Skeletal muscle cell (primary cell): ENCODE measurements at places on chromosomes 1 and 21.
A peak's percentile ranks its signal among the peaks of the same experiment; 100 is the strongest.

DNA sequence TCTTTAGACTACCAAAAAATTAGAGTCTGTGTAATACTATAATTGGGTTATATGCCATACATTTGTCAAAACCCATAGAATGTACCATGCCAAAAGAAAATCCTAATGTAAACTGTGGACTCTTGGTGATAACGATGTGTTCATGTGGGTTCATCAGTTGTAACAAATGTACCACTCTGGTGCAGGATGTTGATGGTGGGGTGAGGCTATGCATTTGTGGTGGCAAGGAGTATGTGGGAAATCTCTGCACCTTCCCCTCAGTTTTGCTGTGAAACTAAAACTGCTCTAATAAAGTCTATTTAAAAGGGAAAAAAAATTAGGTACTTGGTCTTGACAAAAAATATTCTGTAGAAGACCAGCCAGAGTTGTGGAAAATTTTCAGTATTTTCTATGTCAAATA lies 43.4 kb downstream of the INKA2 start:
- no peak for DNase-seq

GRCh38 chr1:211951856-211952255 lies 83.5 kb downstream of the INTS7 start:
- DNase-seq, result peak; percentile 30

GRCh38 chr1:210372491-210372890 lies 43.8 kb downstream of the HHAT start:
- DNase-seq, result no peak

DNA sequence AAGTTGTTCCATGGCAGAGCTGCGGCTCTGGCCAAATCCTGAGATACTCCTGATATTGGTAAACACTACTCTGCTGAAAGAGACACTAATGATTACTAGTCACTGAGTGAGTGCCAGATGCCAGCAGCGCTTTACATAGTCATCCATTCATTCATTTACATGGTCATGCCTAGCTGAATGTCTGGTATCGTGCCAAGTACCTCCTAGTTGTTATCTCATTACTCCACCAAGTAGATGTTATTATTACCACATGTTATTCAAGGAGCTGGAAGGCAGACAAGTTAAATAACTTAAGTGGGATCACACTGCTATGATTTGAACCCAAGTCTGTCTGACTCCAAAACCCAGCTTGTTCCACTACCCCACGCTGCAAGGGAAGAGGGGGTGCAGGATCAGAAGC lies 4.7 kb downstream of the OLFML2B start:
- no peak for DNase-seq

GRCh38 chr1:174028495-174028894 lies 6.3 kb upstream of the RC3H1 start:
- DNase-seq, result no peak

DNA sequence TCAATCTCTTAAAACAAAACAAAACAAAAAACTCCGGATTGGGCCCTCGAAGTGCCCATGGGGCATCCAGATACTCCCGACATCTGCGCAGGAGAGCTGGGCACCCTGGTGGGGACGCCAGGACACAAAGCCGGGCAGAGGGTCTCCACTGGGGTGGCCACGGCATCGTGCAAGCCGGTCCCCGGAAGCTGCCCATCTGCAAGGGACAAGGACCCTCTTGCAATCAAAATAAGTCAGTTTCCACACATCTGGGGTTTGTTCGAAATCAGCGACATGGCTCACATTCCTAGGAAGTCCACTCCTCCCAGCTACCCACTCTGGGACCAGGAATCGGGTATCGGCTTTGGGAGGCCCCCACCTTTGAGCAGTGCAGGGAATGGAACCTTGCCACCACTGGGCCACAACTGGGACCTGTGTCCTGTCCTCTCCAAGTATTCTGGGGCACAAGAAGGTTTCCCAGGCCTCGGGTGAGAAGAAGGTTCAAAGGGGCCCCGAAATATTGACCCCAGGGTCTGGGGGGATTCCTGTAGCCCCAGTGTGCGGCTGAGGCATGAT lies 4.6 kb upstream of the PRDM16 start:
- DNase-seq, result no peak

- DNase-seq, result no peak
Measured at GRCh38 chr21:31872452-31873274, at the start of gene HUNK. HUNK (plus strand) TSS chr21:31873020; CDS start chr21:31873675, 655 bp downstream.

GRCh38 chr1:79441238-79441637 lies 434.7 kb upstream of the ADGRL4 start:
- no peak for DNase-seq

DNA sequence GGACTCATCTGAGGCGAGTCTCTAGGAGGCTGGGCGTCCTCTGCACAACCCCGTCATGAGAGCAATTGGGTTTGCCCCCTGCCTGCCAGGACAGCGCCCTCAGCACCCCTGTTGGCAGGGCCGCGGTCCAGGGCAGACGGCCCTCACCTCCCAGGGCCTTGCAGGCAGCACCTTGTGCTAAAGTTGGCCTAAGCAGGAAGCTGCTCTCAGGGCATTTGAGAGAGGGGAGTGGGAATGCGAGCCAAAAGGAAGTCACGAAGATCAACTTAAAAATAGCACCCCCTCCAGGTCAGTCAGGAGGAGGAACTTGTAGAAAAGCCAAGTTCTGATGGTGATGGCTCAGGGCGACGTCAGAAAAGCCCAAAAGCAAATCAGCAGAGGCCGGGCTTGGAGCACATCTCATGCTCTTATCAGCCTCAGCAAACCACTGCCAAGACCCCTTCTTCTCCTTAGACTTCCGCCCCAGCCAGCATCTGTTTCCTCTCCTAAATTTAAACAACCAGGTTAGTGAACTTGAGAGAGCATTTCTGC lies 12.6 kb upstream of the ADORA3 start:
- no peak for DNase-seq

- no peak for DNase-seq
Measured at GRCh38 chr1:197914510-197914909, 2.7 kb upstream of the LHX9 start.

DNA sequence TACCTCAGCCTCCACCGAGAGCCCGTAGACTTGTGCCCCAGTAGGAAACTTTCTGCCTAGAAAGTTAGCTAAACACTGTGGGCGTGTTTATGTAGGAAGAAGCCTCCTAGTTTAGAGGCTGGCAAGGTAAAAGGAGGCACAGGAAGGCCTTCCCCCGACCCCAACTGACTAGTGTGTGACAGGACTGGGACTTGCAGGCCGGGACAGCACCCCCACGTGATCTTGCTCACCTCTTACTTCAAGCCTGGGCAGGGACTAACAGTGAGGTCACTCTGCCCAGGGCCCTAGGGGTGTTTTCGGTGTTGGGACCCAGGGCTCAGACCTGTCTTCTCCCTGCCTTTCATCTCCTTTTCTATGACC lies 392 bp upstream of the TAGLN2 start:
- DNase-seq, result no peak

- no peak for DNase-seq
Measured at GRCh38 chr1:228082918-228083870, 686 bp downstream of the ARF1 start.

- DNase-seq, result no peak
Measured at GRCh38 chr1:40143891-40144575, 17.2 kb upstream of the RLF start.

DNA sequence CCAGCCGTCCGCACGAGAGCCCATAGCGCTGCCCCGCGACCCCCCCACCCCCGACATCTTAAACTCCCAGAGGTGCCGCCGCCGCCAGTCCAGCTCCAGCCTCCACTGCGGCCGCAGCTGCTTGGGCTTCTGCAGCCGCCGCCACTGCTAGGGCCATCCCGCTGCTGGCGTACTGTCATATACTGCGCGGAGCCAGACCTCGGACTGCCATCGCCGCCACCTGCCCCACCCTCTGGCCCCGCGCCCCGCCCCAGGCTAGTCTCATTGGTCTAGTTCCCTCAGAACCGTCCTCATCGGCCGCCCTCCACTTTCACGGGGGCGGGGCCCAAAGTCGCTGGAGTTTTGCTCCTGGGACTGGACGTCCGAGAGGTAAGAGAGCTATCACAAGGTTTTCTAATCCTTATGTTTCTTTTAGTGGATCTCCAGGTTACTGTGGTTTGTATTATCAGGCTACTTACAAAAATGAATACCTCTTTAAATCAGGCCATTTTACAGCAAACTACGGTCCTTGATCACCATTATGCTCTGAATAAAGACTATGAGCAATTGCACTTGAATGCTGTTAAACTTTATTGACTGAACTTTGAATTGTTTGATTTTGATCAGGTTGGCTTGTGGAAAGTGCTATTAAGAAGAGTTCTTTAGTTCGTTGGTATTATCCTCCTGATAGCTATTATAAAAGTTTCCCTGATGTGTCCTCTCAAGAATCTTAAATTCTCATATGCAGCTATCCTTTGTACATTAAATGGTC lies 2.8 kb upstream of the CD1D start:
- DNase-seq, result peak; percentile 39

DNA sequence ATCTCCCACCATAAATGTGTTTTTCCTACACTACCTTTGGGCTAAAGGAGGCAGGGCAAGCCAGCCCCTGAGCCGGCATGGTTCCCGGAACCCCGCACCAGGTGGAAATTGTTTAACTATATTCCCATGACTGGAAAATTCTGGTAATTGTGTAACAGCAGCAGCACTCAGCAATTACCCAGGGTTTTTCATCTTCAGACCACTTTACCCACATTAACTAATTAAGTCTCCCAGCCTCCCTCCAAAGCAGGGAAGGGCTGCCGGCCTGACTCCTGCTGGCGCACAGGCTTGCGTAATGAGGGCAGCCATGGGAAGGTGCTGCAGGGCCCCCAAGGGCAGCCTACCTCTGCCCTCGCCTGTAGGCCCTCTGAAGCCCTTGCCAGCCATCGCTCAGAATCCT lies 140.7 kb upstream of the VAMP3 start:
- DNase-seq, result no peak

- DNase-seq, result no peak
Measured at GRCh38 chr1:213621077-213621476, 366.7 kb upstream of the PROX1 start.

DNA sequence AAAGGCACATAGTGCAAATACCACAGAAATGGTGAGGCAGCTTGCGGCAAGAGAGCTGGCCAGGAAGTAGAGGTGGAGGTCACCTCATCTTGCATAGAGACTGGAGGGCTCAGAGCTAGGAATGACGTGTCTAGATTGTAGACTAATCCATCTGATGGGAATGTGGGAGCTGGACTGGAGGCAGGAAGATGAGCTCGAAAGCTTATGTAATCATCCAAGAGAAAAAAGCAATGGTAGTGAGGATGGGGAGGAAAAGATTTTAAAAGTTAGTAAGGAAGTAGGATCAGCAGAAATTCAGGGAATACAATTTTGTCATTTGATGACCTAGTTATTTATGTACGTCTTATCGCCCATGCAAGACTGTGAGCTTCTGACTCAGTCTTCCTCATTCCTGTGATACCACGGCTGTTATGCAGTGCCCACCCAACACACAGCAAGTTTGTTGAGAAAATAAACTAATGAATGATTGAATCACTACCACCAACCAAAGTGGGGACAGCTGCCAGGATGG lies 123.9 kb downstream of the RRAGC start:
- DNase-seq, result peak; percentile 72

- DNase-seq, result no peak
Measured at GRCh38 chr1:181387702-181388101, 95.6 kb upstream of the CACNA1E start.

- DNase-seq, result no peak
Measured at GRCh38 chr1:153488731-153489130, 28.3 kb upstream of the S100A7 start.

DNA sequence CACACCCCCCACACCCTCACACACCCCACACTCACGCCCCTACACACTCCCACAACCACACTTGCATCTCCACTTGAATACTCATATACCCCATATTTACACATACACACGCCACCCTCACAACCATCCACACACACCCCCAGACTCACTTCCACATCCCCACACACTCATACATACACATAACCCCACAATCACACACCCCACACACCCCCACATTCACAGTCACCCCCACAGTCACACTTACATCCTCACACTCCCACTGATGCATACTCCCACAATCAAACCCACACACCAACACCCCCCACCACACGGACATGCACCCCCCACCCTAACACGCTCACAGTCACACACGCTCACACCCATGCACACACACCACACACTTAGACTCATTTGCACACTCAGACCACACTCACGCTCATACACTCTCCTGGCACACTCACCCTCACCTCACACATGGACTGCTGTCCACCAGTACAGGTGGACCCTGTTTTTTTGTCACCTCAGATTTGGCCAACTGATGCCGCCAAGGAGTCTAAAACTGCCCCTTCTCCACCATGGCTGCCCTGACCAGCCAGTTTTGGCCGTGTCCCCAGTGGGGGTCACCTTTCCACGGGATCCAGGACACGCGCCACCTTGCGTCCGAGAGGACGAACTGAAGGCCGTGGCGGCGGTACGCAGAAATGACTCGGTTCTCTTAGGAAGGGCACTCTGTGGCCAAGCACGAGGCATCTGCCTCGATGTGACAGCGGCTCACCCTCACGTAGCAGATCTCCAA lies 45.3 kb upstream of the EDN2 start:
- no peak for DNase-seq

DNA sequence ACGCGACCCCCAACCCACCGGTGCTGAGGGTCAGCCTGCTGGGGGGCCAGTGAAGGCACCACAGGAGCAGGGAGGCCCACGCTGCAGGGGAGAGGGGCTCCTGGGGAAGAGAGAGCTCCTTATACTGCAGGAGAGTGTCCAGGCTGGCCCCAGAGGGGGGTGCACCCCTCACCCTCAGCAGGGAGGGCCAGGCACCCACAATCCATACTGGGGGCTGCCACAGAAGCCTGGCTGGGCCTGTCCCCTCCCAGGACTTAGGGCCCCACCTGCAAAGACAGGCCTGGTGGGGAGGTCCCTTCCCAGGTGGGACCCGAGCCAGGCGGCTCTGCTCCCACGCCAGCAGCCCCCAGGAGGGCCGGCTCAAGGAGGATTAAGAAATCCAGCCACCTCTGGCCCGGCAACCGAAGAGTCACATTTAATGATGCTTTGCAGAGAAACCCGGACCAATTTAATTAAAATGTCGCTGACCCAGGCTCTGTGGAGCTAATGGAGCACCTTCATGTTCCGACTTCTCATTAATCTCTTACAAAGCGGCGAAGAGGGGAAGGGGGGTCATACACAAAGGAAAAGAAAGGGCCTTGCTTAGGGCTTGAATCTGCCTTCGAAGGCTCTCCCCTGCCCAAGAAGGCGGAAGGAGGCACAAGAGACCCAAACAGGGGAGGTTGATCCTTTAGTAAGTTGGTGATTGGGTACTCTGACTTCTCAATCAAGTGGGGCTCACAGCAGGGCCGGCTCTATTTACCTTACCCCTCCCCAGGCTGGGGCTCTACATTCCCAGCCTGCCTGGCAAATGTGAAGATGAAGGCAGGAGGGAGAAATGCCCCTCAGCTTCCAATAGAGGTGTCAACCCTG lies 25.0 kb downstream of the WNT9A start:
- DNase-seq, result no peak
